ENCODE measurements at places on chromosomes 12 and 14. TPM values are rescaled to one million over a fixed set of nuclear protein-coding genes. Genes with fewer than 3 reads are reported as not detected.

The DNAJC22 gene
- total RNA-seq, result 0.51 TPM

The CPNE6 gene
- not detected for total RNA-seq

The SLCO1A2 gene
- total RNA-seq, result 0.26 TPM

The JPH4 gene
- 0.13 TPM for total RNA-seq

The OASL gene
- total RNA-seq, result 0.25 TPM

The TFCP2 gene
- total RNA-seq, result 9.2 TPM

The PNP gene
- 264 TPM for total RNA-seq

The RND1 gene
- 6.1 TPM for total RNA-seq

The TCP11L2 gene
- 42.7 TPM for total RNA-seq

The FAM90A1 gene
- total RNA-seq, result not detected

The BAZ1A gene
- total RNA-seq, result 38.1 TPM

The SYNE3 gene
- 9.7 TPM for total RNA-seq

The COQ5 gene
- total RNA-seq, result 16.6 TPM

The DBX2 gene
- total RNA-seq, result not detected

The PSME1 gene
- 144 TPM for total RNA-seq

The CEBPE gene
- total RNA-seq, result not detected

The DCN gene
- not detected for total RNA-seq

The DHRS2 gene
- 1.7 TPM for total RNA-seq

The CKAP4 gene
- 36.2 TPM for total RNA-seq

The ZC3H14 gene
- 44.3 TPM for total RNA-seq

The CFAP54 gene
- total RNA-seq, result 6.2 TPM

The USP5 gene
- 82.5 TPM for total RNA-seq

The ANKRD52 gene
- 10.1 TPM for total RNA-seq

The CCDC38 gene
- not detected for total RNA-seq

The CLEC2A gene
- total RNA-seq, result not detected

The PDE3A gene
- 0.51 TPM for total RNA-seq
